ENCODE measurements at places on chromosomes 6 and 20.

GRCh38 chr6:132952986-132953385, 138.6 kb downstream of the RPS12 start:
- no peak for DNase-seq

DNA sequence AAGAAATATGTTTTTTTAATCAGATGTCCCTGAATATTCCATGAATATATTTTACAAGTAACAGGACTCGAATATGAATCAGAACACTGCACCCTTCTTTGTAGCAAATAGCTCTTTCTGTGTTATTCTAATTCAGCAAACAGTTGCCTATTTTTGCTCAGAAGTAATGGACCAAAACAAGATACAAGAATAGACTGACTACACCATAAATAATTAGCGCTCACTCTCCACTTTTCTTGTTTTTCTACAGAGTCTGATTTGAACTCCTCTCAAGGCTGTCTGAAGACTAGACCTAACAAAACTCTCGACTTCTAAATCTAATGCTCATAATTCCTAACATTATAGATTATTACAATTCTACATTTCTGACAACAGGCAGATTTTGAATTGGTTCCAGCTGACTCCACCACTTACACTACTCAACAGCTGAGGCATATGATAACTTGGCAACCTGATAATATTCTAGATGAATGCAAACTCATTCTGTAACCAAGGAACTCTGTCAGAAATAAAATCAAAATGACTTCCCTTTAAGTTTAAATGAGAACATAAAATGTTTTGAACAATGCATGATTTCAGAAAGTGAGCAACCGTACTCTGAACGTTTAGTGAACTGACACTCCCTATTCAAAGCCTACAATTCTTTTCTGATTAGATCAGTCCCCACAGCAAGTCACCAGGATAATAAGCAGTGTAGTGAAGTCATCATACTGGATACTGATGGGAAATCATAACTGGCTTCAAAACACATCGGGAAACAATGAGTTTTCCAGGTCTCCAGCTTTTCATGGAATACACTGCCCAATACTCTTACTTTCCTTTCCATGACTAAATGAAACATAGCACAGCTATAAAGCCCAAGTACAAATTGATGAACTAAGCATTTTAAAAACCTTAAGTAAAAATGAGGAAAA, 114.2 kb upstream of the BEND6 start:
- no peak for DNase-seq

DNA sequence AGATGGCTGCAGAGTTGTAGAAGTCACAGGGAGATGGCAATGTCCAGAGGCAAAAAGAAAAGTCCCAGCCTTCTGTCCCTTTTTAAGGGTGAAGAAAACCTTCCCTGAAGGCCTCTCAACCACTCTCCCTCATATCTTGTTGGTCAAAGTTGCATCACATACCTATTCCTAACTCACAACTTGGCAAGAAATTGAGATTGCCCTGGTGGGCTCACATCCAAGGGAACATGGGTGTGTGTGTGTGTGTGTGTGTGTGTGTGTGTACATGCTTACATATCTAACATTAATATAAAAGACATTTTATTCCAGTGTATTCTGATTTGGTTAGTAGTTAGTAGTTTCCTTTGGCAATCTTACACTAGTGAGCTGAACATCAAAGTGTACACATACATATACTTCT, 144.3 kb upstream of the SALL4 start:
- DNase-seq, result no peak

- no peak for DNase-seq
Measured at GRCh38 chr20:62675156-62675876, 33.0 kb downstream of the SLCO4A1 start.
